ENCODE measurements at places on chromosomes 11 and 22.

GRCh38 chr22:35442471-35442870 is 42.5 kb downstream of the MCM5 start:
- DNase-seq: no peak

GRCh38 chr11:73995731-73996130 is 13.1 kb upstream of the UCP2 start:
- no peak for DNase-seq

- no peak for DNase-seq
Observed at GRCh38 chr22:48244388-48245195, 1482.1 kb downstream of the TBC1D22A start.

- DNase-seq: no peak
Observed at GRCh38 chr11:62004473-62004872, 37.0 kb upstream of the FTH1 start.

DNA sequence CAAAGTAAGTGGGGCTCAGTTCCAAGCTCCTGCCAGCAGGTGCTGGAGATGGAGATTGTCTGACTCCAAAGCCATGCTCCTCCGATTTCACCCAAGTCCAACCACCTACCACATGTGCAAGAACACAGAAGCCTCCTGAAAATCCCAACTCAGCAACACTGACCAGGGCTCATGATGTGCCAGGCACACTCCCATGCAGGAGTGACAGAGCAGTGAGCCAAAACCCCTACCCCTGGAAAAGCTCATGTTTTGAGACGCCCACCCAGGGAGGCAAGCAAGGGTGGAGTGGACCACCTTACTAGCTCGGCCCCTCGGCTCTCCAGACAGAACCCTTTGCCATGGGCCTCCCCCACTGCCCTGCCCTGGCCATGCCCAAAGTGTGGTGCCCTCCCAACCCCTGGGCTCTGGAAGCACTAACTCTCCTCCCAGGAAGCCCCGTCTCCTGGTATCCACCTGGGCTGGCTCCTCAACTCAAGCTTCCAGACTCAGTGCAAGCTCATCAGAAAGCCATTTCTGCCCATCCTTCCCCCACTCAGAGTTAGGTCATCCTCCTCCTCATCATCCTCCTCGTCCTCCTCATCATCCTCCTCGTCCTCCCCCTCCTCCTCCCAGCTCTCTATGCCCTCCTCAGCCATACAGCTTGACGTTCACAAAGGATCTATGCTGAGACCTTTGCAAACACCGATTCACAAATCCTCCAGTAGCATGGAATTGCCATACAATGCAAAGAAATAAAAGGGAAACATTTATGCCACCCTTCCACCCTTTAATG is 154.9 kb downstream of the MPPED1 start:
- DNase-seq: no peak

GRCh38 chr11:102361086-102362031 is 14.3 kb downstream of the BIRC2 start:
- DNase-seq: no peak

DNA sequence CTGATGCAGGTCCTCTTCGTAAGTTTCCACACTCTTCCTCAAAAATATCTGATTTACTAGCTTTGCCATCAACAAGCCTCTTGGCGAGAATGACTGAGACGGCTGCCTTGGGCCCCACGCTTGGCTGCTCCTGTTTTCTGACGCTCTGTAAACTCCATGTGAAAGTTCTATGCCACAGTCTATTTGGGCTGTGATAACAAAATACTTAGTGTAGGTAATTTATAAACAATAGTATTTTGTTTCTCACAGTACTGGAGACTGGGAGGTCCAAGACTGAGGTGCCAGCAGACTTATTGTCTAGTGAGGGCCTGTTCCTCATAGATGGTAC is 123.2 kb upstream of the SORL1-AS1 start:
- DNase-seq: no peak

DNA sequence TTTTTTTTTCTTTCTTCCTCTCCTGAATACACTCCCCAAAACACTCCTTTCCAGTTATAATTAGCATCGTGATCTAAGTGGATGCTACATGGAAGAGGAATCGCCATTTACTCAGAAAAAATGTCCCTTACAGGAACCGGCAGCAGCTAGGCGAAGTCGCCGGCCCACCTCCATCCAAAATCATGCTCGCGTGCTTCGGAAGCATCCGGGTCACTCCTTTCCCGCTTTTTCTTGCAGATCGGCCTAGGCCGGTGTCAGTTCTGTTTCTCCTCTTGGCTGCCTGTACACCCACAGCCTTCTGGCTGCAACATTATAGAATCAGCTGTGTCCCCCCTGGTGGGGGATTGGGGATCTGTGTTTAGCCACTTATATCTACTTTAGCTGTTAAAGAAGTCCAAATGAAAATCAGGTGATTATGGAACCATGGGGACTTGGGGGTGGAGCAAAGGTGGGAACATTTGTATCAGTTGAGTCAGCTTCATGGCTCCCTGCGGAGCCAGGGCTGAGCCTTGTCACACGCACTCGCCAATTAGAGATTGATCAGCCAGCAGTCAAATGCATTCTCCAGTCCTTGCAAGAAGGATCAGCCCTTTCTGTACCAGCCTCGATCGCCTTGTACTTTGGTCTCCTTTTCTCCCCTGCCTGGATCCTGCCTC is 36.3 kb downstream of the ASRGL1 start:
- DNase-seq: no peak

DNA sequence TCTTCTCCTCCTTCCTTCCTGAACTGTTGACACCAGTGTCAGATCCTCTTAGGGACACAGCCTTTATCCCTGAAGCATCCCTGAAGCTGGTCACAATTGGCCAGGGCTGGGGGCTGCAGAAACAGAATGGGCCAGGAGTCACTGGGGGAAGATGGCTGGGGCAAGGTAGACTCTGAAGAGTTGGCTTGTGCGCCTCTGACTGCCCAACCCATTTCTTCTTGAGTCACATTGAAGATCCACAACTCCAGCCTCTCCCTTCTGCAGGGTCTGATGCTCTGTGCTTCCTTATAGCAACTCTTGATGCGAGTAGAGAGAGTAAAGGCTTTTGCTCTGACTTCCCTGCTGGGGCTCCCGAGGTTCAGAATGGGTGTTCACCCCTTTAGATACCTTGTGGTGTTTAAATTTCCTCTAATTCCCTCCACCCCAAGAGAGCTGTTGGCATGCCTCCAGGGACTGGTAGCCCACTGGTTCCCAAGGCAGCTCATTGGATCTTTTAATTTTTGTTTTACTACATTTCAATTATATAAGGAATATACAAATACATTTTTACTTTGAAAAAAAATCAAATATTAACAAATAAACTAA is 13.4 kb downstream of the PRDM11 start:
- no peak for DNase-seq

DNA sequence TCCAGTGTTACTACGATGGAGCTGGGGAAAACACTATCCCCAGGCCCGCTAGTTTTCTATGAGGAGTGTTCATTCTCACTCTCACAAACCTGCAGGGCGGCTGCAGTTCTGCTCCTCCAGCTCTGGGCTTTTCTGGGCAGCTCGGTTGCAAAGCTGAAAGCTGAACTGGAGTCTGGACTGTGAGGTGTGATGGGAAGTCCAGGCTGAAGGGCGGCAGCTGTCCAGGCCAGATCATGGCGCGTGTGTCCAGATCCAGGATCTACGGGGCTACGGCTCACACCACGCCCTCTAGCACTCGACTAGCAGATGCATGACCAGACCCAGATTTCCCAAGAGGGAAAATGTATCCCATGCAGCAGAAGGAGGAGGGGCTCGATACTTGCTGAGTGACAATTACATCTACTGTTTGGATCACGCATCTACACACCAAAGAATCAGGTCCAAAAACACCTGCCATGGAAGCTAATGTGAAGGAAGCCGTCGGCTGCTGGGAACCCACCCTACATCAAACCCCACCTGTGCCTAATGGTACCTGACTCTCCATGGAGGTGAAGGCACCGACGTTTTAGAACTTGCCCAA is 555.0 kb downstream of the BRD1 start:
- no peak for DNase-seq

All from stimulated activated CD4-positive, alpha-beta T cell treated with anti-CD3 and anti-CD28 coated beads, Interleukin-1b, Interleukin-23, amount 100 ng/mL, for 4 hours (primary cell).